ENCODE measurements at places on chromosomes 4 and X.

DNA sequence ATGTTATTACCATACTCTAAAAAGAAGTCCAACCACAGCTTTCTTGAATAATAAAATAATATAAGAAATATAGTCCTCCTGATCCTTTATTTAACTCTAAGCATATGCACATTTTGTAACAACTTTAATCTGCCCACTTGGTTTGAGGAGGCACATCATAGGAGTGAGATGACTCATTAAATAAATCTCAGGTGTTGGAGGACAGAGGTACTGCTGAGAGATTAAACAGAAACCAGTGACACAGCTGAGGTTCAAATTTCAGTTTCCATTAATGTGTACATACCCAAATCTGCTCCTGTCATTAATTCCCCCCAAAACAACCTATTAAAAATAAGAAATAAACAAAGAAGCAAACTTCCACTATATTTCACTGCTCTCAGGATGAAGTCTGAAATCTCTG lies 211.0 kb downstream of the KCTD8 start:
- no peak for DNase-seq

- DNase-seq: no peak
Measured at GRCh38 chrX:75522565-75523431, at the start of gene ZDHHC15. Gene ZDHHC15, minus strand, starts transcription at chrX:75523037. Its CDS starts 13 bp downstream, at chrX:75523024.

DNA sequence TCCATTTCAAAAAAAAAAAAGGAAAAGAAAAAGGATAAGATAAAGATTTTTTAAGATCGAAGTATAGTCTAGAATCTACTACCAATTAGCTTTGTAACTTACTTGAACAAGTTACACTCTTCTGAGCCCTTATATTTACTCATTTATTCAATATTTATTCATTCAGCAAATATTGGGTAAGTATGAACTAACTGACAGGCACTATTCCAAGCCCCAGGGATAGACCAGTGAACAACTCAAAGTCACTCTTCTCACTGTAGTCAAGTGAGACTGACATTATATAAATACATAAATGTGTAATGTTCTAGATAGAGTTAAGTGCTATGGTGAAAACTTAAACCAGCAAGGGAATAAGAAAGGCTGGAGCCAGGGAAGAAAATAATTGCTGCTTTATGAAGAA lies 131.6 kb downstream of the ARHGAP24 start:
- no peak for DNase-seq

DNA sequence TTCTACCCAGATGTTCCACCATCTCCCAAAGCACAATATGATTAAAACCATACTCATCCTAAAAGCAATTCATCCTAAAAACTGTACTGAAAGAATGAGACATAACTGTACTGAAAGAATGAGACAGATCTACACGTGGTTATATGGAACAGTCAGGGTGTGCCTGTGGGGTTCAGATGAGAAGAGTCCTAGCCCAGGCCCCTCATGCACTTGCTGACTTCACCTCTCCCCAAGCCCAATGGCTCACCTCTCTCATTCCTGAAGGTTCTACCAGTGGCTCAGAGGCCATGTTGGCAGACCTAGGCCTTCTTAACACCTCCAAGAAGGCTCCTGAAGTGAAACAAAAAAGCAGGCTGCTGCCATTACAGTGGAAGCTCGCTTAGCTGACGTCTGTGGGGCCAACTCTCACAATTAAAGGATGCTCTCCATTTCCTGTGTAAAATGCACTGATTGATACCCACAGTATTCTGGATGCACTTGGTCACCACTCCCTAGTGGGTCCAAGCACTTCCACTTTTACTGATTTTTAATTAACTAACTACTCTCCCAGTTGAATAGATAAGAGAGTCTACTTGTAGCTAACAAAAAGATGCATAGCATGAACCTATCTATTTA lies 3.8 kb downstream of the PLAC1 start:
- DNase-seq: no peak

GRCh38 chr4:174686826-174687225 lies 142.2 kb downstream of the GLRA3 start:
- no peak for DNase-seq

DNA sequence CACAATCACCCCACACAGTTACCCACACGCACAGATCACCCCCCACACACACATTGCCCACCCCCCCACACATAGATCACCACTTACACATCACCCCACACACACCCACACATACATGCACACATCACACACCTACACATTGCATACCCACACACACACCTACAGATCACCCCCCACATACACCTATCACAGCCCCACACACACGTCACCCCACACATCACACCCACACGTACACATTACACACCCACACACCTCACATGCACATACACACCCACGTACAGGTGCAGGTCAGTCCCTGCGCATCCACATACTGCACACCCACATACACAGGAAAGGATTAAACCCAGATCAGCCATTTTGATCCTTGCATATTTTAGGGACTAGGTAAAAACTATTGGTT lies 15.3 kb upstream of the TADA2B start:
- DNase-seq: no peak

DNA sequence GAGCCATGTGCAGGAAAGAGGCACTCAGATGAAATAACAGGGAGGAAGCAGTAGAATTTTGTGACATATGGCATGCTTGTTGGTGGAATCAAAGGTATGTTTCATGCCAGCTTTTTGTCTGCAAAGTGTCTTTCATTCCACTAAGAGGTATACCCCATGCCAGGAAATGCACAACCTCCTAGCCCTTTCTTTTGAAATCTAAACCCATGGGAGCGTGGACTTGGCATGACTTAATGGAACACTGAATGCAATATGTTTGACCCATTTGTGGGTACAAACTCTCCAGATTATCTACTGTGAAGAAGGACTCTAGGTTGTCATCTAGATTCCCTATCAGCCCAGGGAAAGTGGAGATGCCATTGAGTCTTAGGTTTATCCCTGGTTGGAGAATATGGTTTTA lies 338.3 kb upstream of the TEX13C start:
- no peak for DNase-seq

DNA sequence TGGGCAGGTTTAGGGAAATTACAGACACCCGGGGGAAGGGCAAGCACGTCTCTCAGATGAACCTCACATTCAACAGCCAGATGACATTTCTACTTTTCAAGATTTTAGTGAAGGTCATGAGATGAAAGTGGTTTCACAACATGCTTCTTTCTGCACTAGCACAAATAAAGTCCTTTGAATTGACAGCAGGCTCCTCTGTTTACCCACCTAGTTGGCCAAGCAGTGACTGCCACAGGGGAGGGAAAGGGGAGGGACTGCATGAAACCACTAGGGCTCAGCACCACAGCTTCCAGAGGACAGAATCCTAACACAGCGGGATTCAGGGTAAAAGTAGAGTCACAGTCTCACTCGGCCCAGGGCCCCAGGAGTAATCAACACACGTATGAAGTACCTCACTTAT lies 6.2 kb downstream of the RAB40A start:
- no peak for DNase-seq

DNA sequence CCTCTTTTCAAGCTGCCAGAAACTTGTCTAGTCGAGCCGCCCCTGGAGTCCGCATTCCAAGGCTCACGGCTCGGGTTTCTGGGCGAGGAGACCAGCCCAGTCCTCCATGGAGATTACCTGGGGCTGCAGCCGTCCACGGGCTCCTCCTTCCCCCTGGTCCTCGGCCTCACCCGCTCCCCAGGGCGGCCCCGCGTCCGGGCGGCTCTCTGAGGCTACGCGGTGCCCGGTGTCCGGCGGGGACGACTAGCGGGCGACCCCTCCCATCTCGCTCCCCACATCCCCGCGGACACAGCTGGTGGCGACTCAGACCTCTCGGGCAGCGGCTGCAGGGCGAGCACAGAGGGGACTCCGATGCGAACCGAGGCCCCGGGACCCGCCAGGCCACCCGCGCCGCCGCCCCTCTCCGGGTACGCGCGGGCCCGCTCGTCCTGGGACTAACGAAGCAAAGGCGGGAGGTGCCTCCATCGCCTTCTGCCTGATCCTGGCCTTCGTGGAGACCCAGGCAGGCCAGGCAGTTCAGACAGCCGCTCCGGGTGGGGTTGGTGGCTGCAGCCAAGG lies 159.4 kb downstream of the TRAM1L1 start:
- no peak for DNase-seq

GRCh38 chr4:24831637-24832036 lies 36.3 kb downstream of the SOD3 start:
- no peak for DNase-seq

DNA sequence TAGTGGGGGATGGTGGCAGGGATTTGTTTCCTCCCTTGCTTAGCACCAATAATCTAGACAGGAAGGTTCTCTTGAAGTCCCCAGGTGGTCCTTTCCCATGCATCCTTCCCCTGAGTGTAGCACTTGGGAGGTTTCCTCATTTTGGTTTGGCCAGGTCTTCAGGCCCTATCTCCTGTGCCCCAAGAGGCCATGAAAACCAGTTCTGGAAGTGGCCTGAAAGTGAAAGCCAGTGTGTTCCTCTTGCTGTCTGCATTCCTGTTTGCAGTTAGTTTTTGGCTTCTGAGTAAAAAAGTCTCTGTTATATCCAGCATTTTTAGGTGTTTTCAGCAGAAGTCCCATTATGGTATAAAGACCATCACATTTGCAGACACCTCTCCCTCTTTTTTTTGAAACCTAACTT lies 59.5 kb downstream of the MTM1 start:
- DNase-seq: no peak

DNA sequence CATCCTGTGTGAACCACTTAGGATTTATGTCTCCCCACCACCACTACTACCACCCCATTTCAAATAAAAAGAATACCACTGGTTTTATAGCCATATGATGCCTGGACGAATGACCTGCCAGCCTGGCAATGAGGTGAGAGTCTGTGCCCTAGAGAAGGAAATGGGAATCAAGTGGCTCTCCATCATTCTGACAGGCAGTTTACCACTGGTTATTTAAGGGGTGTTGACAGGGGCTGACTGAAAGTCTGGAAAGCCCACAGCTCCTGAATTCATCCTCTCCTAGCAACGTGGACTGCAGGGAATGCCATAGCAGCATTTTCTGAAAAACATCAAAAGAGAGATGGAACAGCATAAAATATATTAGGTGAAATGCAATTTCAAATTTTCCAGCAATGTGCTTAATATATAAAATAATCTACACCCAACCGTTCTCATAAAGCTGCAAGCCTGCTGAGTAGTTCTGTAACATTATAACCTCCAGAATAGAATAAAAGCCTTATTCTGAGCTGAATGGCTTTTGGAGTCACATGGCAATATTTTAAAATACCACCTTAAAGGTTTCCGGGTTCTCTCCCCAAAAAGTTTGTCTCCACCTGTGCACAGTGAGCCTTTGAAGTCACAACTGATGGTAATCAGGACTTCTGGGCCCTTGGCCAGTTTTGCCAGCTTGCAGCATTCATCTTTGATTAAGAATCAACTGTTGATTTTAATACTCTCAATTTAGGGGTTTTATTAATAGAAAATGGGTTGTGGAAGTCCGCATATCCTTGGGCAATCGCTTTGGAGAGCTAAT lies 121.5 kb downstream of the DCTD start:
- no peak for DNase-seq

- no peak for DNase-seq
Measured at GRCh38 chrX:105463473-105463872, 243.0 kb upstream of the TEX13A start.

DNA sequence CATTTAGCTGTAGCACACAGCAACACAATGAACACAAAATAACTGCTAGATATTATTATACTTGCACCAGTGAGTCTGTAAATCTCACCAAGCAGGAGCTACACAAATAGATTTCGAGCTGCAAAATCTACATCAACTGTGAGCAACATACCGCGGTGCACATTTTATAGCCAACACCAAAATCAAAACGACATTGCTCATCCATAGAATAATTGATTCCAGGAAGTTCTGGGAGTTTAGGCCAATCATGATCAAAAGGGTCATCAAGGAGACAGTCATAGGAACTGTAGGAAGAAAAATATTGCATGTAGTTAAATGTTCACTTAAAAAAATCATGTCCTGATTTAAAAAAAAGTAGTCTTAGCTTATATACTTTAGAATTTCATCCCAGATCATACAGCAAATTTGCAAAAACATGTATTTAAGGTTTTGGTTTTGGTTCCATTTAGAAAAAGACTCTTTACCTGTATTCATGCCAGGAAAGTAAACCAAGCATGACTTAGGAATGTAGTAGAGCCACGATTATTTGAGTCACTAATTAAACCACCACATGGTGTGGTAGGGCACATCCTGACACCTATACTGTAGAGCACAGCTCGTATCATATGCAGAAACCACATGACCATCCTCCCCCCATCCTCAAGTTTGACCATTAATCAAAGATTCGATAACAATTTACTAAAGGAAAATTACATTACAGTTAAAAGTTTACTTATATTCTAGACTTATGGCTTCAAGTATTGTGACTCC lies 250.4 kb downstream of the ADAMTS3 start:
- no peak for DNase-seq

- no peak for DNase-seq
Measured at GRCh38 chr4:160319868-160320260, 1217.0 kb downstream of the RAPGEF2 start.

GRCh38 chrX:127621780-127622179 lies 430.4 kb downstream of the ACTRT1 start:
- DNase-seq: no peak

DNA sequence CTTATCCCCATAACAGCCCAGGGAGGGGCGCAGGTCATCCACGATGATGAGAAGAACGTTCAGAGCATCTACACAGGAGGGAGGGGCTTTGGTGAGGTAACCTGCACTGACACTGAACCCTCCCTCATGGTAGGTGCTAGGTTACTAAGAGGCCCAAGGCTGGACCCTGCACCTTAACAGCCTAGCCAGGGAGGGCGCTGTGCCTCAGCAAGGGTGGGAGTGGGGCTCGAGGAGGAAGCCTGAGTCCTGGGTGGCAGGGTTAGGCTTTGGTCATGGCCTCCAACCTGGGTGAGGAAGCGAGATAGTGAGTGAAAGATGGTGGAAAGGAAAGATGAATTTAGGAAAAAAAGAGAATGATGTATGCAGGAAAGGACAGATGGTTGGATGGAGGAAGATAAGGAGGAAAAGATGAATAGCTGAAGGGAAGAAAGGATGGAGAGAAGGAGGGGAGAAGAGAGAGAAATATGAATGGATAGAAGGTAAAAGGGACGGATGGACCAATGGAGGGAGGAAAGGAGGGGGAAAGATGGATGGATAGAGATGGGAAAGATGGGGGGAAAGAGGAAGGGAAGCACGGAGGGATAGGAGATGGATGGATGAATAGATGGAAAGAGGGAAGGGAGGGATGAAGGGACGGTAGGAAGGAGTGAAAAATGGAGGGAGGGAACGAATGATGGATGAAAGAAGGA lies 736 bp downstream of the IDS start:
- no peak for DNase-seq

GRCh38 chr4:78480286-78480685 lies 71.3 kb upstream of the ANXA3 start:
- DNase-seq: peak; percentile 14

GRCh38 chr4:185945906-185946305 lies 123.0 kb upstream of the TLR3 start:
- DNase-seq: no peak

DNA sequence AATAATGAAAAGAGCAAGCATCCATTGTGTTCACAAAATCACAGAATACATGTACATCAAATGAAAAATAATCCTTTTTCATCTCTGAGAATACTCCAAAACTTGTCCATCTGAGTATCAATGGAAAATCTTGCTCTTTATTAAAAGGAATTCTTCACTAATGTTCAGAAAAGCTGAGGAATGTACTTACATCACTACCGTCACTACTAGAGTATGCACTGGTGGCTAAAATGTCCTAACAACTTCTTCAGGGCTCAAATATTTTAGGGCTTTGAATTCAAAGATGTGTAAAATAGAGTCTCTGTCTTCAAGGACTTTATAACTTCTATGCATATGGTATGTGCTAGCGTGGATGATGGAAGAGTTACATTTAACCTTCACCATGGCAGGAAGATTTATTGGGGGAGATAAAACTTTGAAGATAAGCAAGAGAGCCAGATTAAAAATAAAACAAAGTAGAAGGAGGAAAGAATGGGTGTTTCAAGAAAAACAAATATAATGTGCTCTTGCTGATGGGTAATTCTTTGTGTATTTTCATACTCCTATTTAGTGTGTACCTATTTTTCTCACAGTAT lies 55.1 kb downstream of the DMD start:
- DNase-seq: no peak

Data from GM04504 (cell line).